ENCODE measurements at places on chromosomes 6 and 20. TPM values are rescaled to one million over a fixed set of nuclear protein-coding genes. Genes with fewer than 3 reads are reported as not detected.

The BIRC7 gene
- not detected for total RNA-seq

The FAM184A gene
- total RNA-seq, result 30.4 TPM

DNA sequence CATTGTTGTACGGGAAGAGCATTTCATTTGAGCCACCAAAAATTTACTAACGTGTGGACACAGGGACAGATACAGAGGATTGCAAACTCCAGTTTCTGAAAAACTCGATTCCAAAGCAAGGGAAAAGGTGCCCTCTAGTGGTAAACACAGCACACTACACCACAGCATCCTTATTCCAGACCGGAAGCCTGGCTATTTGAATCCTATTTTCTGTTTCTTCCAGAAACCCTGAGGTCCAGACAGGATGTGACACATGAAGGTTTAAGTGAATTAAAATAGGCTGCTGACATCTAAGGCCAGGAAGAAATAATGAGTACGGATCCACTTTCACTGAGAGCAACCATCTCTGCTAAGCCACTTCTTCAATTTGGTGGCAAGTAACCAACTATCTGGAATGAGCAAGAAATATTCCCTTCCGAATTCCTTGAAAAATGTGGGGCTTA lies 31.8 kb upstream of the GMPR start:
- DNase-seq, result peak; percentile 71

The CTCFL gene
- not detected for total RNA-seq

GRCh38 chr6:70183538-70183937 lies 119.3 kb downstream of the COL9A1 start:
- DNase-seq, result no peak

The CALHM4 gene
- total RNA-seq, result not detected

- DNase-seq, result no peak
Observed at GRCh38 chr20:8573686-8574085, 441.6 kb downstream of the PLCB1 start.

DNA sequence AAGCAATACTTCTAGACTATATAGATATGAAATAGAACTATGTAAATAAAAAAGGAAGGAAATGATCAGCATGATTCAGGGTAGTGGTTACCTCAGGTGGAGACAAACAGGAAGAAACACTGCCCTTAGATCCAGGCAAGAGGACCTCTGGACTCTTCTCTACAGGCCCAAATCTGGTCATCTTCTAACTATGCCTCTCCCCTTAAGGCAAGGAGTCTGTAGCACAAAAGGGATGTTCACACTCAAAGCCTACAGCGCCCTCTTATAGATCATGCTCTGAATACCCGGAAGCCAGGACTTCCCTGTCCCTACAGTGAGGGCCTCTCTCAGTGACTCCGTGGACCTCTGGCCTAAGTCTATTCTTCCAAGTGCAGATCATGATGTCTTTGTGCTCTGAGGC lies 30.4 kb upstream of the HIVEP2 start:
- DNase-seq, result no peak

- DNase-seq, result no peak
Observed at GRCh38 chr20:50313827-50314677, 123.4 kb downstream of the CEBPB start.

The GABRR1 gene
- 0.09 TPM for total RNA-seq

The LAMA5 gene
- total RNA-seq, result 24.6 TPM

DNA sequence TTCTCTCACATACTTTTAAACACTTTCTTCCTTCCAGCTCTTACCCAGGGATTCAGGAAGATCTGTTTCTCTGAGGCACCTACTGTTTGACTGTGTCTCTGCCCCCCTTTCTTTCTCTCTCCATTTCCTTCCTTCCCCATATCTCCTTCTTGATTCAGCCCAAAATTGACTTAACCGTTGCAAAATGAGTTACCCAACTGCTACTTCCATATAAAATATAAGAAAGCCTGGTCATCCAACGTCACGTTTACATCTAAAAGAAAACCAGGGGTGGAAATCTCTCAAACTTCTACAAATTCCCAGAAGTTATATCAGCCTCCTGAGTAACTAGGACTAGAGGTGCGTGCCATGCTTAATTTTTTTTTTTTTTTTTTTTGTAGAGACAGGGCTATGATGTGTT lies 95.2 kb upstream of the INSM1 start:
- no peak for DNase-seq

The ULBP3 gene
- total RNA-seq, result 4.2 TPM

The PPIL4 gene
- 33.9 TPM for total RNA-seq

GRCh38 chr20:31630187-31630790 lies 7.4 kb upstream of the COX4I2 start:
- DNase-seq, result peak; percentile 87

The PPIL6 gene
- total RNA-seq, result 14.5 TPM

DNA sequence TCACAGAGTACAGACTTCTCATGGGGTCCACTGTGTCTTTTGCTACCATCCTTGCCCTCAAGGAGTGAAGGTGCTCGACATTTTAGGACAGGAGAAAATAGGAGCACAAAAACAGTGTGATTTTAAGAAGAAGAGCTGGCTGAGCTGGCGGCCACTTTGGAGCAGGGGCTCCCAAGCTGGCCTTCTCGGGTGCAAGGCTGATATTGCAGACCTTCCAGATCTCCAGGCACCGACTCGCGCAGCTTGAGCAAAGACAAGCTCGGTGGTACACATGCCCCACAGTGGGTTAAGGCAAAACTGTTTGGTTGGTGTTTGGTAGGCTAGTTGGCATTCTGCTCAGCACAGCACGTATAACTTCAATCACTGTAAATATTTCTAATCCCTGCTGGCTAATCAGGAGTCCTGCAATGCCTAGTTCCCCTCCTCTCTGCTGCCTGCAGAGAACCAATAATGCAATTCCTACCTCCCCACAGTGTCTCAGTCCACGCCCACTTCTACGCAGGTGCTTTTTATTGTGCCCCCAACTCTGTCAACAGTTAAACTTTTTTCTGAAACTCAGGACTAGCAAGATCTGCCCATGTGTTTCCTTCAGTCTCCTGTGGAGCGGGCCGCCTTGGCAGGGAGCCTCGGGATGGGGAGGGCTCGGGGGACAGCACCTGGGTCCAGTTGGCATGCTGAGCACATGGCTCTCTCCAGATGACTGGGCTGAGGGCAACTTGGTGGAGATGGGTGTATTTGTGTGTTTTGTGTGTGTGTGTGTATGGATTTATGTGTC lies 12.7 kb upstream of the SMOC2 start:
- DNase-seq, result no peak

Data from cerebellum (tissue), 4 donors.